Astrocyte of the cerebellum (primary cell): ENCODE measurements at places on chromosomes 16 and 17.

GRCh38 chr16:17365591-17366298 lies 105.0 kb downstream of the XYLT1 start:
- no peak for DNase-seq

- no peak for DNase-seq
Measured at GRCh38 chr16:15404792-15405191, 9.2 kb downstream of the MPV17L start.

GRCh38 chr16:66846266-66846665 lies 2.1 kb downstream of the CA7 start:
- DNase-seq, result no peak

- no peak for DNase-seq
Measured at GRCh38 chr16:53803451-53803850, 99.5 kb downstream of the FTO start.

DNA sequence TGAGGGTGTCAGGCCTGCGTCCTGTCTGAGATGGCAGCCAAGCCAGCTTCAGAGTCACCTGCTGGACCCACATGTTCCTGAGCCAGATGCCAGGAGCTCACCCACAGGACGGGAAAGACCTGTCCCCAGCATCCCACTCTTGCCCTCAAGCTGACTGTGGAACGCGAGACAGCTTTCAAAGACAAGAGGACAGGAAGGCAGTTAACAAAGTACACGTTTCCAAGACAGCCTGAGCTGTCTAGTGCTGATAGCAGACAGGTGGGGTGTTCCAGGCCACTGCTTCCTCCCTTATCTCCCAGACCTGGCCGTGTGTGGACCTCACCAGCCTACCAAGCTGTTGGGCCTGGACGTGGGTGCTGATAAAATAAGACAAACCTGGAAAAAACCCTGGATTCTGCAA lies 13.2 kb downstream of the CMTM3 start:
- DNase-seq, result no peak

GRCh38 chr16:53936052-53936451 lies 232.1 kb downstream of the FTO start:
- DNase-seq, result no peak

DNA sequence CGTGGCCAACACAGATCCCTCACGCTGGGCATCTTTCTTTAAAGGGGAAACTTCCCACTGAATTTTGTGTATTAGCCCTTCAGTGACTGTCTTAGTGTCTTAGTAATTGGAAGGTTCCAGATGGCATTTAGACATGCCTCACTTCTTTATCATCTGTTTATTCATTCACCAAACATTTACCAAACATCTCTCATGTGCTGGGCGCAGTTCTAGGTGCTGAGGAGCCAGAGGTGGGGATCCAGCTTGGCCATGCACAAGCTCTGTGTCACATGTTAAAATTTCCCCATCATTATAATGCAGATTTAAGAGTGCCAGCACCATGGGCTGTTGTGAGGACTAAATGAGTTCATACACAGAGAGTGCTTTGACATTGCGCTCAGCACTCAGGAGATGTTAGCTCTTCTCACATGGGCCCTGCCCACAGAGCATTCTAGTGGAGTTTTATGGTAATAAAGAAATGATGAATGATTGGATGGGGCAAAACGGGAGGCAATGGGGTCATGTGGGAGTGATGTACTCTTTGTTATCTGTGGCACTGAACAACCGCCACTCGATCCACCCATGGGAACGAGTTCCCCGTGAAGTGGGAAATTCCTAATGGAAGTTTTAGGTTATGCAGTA lies 119.7 kb downstream of the SNX29 start:
- DNase-seq, result no peak

GRCh38 chr17:71118039-71118438 lies 948.7 kb downstream of the KCNJ2 start:
- DNase-seq, result peak; percentile 29

DNA sequence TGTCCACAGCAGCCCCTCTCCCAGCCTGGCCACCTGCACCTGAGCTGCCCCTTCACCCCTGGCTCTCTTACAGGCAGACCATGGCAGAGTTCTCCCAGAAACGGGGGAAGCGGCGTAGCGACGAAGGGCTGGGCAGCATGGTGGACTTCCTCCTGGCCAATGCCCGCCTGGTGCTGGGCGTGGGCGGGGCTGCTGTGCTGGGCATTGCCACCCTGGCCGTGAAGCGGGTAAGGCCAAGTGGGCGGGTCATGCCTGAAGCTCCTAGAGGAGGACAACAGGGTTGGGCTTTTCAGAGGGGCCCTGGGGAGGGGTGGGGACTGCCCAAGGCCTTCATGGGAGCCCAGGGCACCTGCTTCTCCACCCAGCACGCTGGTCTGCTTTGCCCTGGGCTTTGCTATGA lies 2.2 kb downstream of the MIEF2 start:
- no peak for DNase-seq

DNA sequence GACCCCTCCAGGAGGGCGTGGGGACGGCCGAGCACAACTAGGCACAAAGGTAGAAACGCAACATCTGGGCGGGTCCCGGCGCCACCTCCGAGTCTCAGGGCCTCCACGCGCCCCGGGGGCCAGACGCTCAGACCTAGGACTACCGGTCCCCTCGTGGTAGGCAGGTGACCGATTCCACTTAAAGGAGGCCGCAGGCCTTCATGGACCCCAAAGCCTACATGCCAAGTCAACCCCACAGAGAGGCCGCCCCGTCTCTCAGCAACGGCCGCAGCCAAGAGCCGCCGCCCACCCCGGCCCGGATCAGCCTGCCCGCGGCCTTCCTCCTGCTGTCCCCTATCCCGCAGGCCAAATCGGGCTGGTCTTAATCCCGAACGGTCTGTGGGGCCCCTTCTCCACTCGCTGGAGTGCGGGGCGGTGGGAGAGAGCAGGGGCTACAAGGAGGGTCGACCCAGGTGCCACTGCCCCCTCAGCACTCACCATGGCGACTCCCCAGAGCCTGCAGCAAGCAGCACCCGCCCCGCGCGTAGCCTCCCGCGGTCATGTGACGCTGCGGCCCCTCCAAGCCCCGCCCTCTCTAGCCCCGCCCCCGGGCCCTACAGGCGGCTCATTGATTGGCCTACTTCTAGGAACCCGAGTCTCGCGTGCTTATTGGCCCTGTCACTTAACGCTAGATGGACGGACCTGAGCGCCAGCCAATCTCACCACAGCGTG lies at the start of gene VPS35:
Gene VPS35 (minus strand): TSS at position 525 of the 711 bp plus-strand sequence. CDS start 45 bp downstream, at position 480.
- DNase-seq, result peak; percentile 97

DNA sequence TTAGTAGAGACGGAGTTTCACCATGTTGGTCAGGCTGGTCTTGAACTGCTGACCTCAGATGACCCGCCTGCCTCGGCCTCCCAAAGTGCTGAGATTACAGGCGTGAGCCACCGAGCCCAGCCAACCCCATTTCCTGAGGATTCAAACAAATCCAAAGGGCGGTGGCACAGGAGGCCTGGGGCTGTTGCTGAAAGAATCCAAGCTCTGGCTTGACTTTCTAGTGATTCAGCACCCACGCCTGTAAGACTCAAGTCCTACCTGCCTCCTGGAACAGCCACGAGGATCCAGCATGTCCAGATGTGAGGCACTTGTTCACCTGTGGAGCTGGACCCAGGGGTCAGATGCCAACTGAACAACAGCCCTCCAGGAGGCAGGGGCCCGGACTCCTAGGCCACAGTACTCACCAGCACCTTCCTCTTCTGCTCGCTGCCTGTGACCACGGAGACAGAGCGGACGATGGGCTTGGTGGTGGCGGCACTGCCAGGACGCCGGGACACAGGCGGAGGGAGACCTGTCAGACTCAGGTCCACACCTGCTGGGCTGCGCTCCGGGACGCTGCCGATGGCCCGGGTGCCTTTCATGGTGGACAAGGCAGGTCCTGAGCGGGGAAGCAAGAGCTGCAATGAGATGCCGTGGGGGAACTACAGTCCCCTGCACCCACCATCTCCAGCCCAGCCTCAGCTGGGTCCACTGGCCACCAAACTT lies 3.1 kb downstream of the CEP131 start:
- DNase-seq, result no peak

- no peak for DNase-seq
Measured at GRCh38 chr16:84925092-84925772, 86.1 kb downstream of the ZDHHC7 start.

DNA sequence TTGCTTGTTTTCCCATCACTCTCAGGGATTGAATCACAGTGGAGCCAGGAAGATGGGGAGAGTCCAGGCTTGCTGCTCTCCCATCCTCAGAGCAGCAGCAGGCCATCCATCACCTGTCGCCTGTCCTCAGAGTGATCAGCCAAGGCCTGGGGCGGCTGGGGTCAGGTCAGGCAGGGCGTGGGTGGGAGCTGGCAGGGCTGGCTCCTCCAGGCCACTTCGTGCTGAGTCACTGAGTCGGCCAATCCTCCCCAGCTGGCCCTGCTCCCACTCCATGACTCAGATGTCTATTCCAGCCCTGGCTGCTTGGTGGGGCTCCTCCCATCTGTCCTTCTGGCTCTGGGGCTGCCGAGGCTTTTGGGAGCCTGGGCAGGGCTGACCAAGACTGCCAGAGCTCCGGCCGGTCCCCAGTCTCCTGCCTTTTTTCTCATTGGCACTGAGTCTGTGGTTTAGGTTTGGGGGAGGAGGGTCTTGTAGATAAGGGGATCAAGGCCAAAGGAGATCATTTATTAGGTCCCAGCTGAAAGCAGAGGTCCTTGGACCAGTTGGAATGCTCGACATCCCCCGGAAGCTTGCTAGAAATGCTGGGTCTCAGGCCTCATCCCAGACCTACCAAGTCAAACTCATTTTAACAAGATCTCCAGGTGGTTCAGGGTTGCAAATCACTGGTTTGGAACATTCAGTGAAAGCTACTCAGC lies 72.7 kb downstream of the ABCC1 start:
- DNase-seq, result peak; percentile 91

DNA sequence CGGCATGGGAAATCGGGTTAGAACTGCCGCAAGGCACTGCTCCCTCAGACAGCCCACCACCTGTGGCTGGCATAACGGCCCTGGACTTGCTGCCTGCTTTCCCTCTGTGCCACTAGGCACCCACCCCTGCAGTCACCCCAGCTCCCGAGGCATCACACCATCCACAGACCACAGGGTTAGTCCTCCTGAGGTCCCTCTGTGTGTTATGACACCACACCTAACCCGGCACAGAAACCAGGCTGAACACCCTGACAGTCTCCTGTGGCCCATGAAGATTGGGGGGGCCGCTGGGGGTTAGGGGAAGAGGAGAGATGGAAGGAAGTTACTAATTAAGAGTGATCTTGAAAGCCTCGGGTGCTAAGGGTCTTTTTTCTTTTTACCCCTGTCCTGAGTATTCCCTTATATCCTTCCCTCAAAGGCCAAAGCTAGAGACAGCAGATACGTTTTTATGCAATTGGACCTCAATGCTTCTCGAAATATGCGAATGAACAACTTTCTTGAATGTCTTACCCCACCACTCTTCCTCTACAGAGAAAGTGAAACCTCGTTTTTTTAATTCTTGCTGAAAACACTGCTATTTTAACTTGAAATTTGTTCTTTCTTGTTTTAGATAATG lies 7.0 kb downstream of the CYTH1 start:
- no peak for DNase-seq

- DNase-seq, result no peak
Measured at GRCh38 chr17:39792526-39793221, 54.9 kb downstream of the GRB7 start.

DNA sequence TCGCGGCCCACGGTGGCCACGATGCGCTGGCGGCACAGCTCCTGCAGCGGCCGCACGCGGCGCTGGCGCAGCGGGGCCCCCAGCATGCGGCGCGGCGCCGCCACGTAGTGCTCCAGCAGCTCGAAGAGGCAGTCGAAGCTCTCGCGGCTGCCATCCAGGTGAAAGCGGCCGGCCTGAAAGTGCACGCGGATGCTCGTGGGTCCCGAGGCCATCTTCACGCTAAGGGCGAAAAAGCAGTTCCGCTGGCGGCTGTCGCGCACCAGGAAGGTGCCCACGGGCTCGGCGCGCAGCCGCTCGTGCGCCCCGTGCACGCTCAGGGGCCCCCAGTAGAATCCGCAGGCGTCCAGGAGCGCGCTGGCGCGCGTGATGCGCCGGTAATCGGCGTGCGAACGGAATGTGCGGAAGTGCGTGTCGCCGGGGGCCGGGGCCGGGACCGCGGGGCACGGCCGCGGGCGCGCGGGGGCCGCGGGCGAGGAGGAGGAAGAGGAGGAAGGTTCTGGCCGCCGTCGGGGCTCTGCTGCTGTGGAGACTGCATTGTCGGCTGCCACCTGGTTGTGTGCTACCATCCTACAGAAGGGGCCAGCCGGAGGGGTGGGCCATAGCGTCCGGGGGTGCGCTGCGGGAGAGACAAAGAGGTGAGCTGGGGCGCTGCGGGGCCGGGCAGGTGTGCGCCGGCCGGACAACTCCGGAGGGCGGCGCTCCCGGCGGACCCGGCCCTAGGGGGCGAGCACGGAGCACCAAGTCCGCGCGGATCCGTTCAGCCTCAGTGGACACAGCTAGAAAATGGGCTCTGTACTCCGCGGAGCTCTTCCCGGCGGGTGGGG lies 879 bp downstream of the SOCS1 start:
- no peak for DNase-seq

- DNase-seq, result no peak
Measured at GRCh38 chr17:40139566-40140058, 725 bp upstream of the CASC3 start.

- DNase-seq, result no peak
Measured at GRCh38 chr16:48435318-48435680, 50.1 kb upstream of the SIAH1 start.

DNA sequence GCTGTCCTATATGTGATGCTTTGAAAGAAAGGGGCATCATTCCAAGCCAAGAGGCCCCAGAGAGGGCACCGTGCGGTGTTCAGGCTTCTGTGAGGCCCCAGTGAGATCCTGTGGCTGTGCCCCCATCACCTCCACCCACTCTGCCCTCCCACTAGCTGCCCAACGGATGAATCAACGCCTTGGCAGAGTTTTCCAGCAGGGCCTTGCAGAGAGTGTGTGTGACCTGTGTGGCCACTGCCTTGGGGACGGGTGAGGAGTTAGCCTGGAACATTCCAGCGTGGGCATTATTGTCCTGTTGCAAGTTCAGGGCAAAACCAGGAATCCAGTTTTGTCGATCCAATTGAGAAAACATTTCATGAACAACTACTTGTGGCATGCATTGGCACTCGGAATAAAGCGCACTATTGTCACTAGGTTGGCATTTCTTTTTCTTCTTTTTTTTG lies 53.7 kb downstream of the SF3B3 start:
- no peak for DNase-seq

GRCh38 chr16:78057803-78058564 lies 35.6 kb downstream of the CLEC3A start:
- DNase-seq, result no peak

DNA sequence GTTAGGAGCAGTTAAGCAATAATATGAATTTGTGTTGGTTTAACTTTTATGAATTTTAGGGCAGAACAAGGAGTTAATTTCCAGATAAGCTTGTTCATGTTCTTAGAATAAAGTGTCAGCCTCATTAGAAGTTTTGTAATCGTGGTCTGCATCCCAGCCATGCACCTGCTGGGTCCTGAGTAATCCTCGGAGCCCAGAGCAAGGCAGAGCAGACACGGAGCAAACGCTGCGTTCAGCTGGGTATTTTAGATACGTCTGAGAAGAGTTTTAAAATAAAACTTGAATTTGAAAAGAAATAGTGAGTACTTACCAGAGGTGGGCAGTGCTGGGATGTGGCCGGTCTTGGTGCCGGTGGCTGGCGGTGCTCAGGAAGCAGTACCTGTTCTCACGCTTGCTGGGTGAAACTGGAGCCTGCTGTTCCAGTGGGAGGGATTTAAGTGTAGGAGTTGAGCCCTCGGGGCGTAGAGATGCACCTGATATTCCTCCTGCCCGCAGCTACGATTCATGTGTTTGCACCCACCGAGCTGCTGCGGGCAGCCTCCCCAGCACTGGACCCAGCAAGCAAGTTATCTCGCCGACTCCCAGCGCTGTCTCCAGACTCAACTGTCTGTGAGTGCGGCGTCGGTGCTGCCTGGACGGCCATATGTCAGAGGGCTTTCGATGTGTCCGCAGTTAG lies at the start of gene ZNF750:
Gene ZNF750 (minus strand): TSS at position 406 of the 676 bp plus-strand sequence. CDS start 7,568 bp downstream, outside the sequence.
- DNase-seq, result no peak

- DNase-seq, result no peak
Measured at GRCh38 chr17:30031214-30031869, 85.3 kb upstream of the NSRP1 start.
